ENCODE measurements at places on chromosomes 3 and 15.

- DNase-seq = no peak
Measured at GRCh38 chr3:186330772-186331460, 31.1 kb downstream of the DGKG start.

DNA sequence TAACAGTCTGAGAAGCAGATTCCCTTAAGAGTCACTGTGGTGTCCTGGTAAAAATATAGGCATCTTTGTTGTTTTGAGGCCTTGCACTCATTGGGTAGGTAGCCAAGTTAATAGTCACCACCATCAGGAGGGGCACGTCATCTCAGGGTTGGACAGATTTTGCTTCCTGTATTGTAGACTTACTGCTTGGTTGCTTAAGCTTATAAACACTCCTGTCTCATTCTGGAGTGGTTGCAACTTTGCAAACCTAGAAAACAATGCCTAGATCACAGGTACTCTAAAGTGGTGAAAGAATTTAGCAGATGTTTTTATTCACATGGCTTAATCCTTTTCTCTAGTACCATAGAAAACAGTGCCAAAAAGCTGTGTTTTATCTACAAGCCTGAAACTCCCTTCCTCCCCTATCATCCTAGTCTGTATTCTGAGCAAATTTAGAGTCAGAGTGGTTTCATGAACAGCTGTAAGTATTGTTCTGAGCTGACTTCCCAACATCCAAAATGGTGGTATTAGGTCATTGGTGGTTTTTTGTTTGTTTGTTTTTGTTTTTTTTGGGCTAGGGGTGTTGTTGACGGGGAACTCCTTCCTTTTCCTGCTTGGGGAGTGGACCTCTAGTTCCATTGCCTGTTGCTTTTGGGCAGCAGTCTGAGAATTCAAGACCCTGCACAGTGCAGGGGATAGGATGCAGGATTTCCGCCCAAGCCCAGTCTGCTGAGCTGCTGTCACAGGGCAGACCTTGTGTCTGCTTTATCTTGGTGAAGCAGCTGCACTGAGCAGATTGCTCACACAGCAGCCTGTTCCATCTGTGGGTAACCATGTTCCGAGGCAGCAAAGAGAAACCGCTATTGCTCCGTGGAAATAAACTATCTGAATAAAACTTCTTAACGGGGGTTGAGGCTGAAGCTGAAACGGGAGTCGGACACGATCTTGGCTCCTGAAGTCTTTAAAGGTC is 202.0 kb downstream of the AKAP13 start:
- peak; percentile 64 for DNase-seq

GRCh38 chr3:27596921-27597320 is 112.7 kb upstream of the SLC4A7 start:
- DNase-seq = peak; percentile 16

- DNase-seq = no peak
Measured at GRCh38 chr3:25727316-25727715, 55.9 kb downstream of the NGLY1 start.

GRCh38 chr15:101504866-101505609 is 15.5 kb upstream of the PCSK6 start:
- DNase-seq = no peak

- DNase-seq = no peak
Measured at GRCh38 chr3:64392001-64392400, 166.7 kb upstream of the PRICKLE2 start.

DNA sequence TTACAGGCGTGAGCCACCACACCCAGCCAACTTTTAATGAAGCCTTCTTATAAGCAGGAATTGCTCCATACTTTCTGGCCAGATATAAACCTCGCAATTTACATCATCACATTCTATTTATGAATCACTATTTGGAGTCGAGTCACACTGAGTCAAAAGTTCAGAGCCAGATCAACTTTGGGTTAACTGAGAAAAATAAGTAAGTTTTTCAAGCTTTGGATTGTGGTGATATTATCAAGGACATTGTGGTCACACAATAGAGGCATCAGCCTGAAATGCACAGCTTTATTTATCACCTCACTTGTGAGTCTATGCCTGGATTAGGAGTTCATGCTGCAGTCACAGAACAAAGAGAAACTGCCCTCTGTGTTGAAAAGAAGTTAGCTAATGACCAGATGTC is 1163.5 kb downstream of the ROBO1 start:
- no peak for DNase-seq

DNA sequence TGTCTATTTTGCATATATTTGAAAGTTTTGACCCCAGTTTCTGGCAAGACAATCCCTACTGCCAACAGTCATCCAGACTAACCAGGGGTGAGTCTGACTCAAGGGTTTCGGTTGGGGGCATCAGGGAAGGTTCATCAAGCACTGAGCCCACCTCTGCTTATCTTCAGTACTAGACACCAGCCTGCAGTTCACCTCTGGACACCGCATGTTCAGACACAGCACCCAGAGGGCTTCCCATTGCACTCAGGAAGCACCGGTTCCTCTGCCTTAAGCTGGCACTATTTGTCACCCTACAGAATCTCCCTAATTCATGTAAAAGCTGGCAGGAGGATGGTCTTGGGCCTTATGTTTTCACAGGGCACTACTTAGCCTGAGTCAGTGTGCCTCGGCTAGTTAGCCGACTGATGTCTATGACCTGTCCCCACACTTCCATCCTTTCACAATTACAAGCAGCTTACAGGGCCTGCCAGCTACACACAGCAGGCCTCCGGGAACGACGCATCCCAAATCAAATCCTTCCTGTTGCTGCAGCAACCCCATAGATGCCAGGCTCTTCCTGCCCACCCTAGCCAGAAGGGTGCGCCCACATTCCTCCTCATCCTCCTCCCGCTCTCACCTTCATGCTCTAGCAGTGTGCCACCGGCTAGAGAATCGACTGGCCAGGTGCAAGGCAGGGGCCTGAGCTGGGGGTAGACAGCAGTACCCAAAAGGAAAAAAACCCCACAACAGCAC is 52.5 kb downstream of the SH3BP5 start:
- DNase-seq = no peak

DNA sequence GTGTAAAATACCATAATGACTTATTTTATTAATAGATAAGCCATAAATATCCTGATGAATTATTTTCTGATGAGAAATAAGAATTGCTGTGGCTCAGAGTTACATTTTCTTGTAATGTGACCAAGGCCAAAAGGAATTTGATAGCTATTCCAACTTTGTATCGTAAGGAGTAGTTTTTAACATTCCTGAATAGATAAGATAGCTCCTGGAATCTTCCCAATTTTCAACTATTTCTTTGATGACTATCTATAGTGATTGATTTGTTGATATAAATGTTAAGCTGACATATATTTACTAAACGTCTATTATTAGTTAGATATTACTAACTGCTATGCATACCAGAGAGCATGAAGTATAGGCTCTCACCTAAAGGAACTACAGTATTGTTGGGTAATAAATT is 49.1 kb upstream of the SATB1 start:
- no peak for DNase-seq
